Fibroblast of skin of scalp (primary cell): ENCODE measurements at places on chromosomes 4 and X.

DNA sequence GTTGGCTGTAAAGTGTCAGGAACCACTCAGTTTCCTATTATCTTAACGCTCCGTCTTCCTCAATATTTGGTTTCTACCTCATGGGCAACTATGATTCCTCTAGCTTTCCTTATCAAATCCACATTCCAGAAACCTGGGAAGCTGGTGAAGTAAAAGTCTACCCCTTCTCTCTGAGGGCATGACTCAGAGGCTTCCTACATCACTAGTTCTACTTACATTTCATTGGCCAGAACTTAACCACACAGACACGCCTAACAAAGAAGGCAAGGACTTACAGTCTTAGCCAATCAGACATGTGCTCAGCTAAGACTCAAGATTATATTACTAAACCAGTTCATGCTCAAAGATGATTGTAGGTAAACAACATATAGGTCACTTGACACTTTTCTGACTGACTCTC is 30.4 kb downstream of the COX7B2 start:
- no peak for DNase-seq

DNA sequence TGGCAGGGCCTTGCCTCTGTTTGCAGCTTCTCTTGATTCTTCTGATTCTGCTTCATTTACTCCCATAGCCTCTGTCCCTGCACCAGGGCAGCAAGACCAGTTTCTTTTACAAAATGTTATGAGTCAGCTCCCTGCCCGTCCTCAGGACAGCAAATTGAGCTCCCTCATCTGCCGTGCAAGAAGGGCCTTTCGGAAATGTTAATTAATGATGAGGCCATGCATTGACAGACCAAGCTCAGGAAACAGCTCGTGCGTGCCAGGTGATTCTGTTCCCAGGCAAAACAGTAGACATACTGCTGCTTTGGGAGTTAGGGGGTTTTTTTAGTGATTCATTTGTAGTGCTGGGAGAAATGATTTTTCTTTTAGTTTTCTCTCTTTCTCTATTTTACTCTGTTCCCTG is 231.7 kb downstream of the FBXW7 start:
- no peak for DNase-seq

GRCh38 chrX:145549496-145549895 is 268.1 kb upstream of the SLITRK2 start:
- DNase-seq: no peak

DNA sequence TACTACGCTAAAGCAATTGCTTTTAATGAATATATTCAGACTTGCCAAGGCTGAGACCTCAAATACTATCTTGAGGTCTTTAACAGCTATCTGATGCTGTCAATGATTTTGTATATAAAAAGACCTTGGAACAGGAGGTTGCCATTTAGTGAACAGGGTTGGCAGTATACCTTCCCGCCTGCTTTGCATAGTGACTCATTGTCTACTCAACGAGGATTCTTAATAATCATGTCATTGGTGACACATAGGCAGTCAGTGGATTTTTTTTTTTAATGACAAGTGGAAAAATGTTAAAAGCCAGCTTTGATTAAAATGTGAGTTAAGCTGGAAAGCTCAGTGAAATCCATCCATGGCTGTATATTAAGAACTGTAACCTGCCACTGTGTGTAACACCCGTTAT is 164.0 kb downstream of the ASMT start:
- DNase-seq: no peak

DNA sequence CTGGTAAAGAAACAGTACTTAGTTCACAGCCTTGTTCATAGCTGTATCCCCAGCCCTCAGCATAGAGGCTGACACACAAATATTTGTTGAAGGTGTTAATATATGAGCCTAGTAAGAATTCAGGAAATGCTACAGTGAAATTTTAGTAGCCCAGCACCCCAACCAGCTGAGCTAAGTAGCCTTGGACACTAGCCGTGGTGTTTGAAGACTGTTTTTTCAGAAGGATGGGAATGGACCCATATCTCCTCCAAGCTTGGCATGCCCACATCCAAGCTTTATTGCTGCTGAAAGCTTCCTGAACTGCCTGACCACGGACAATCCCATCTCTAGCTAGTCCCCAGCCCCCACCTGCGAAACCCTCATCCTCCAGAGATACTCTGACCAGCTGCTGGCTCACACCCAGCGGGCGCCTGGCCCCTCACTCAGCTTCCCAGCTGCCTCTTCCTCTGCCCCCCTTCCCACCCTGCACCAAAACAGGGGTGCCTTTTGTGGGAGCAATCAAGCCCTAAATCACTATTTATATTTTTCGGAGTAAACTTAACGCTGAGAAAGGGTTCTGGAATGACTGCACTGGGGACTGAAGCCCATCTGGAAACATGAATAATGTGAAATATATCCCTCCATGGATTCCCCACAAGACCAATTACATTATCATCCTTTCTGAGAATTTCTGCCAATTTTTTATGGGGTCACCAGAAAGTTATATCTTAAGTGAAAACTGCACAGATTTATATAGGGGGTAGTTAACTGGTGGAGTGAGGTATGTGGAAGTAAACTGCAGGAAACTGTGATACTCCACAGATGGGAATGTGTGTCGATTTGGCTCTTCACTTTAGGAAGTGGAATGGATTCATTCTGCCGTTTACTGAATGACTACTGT is 41.1 kb upstream of the CBR4 start:
- DNase-seq: no peak

- no peak for DNase-seq
These were observed 1441.5 kb upstream of the IGFBP7 start for GRCh38 chr4:58551676-58552075.

- DNase-seq: no peak
These were observed 164.3 kb upstream of the MAMLD1 start for GRCh38 chrX:150198776-150199175.

- no peak for DNase-seq
These were observed 634 bp downstream of the LRAT start for GRCh38 chr4:154744341-154744926.

DNA sequence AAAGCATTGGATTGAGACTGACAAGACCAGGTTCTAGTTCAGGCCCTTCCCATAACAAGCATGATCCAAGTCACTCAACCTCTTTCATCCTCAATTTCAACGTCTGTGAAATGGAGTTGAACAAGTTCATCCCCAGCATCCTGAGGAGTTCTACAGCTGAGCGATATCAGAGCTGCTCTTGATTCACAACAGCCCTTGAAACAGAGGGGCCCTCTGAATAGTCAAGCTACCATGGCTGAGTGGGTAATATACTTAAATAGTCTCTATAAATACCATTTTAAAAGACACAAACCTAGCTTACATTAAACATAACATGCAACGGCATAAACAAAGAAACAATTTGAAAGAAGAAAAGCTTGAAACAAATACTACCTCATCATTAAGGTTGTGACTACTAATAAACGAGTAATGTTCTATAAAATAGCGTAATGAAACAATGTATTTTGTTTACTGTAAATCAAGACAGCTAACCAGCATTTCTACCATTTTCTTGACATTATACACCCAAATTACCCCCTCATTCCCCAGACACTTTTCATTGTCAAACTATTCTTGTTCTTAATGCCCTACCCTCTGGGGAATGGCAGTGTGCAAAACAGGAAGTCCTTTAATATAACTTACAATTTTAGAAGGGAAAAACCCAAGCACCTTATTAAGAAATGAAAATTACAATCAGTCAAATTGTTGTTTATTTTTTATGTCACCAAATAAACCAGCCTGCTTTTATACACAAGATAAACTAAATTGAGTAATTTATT is 202.3 kb downstream of the PARM1 start:
- DNase-seq: no peak

DNA sequence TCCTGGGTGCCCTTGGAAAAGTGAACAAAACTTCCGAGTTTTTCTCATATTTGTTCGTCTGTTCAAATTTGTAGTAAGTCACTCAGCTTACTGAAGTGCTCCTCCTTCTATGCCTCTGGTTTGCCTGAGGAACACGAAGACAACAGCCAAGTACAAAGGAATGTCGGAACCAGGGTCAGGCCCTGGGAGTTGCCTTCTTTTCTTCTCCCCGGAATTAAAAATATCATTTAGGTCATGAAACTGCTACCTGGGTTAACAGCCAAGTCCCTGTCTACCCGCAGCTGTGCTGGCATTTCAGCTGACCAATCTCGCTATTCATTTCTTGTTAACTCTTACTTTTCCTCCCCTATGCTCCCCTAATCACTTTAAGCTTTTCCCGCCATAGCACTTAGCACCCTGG is 137.6 kb upstream of the TEX13D start:
- DNase-seq: no peak

DNA sequence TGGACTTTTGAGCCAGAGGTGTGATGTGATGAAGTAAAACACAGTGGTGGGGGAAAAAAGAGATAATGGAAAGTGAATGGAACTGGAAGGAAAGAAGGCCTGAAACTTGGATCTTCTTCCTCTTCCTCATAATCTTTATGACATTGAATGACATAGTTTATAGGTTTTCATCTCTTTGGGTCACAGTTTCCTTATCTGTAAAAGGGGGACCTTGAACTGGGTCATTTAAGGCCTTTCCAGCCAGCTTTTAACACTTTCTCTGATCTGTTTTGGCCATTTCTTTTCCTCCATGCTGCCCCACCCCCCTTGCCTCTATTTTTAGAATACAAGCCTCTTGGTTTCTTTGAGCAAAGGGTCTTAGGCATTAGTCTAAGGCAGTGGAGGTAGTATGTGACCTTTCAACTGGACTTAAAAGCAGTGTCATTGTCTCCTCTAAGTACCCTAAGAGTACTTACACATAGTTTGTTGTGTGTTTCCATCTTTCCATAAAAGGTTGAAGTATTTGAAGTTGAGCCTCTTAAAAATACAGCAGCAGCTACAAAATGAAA is 7.8 kb downstream of the CPEB2 start:
- DNase-seq: no peak

- DNase-seq: no peak
These were observed 139.3 kb downstream of the TLL1 start for GRCh38 chr4:166012129-166013030.

- peak; percentile 39 for DNase-seq
These were observed 72.3 kb downstream of the SLIT2 start for GRCh38 chr4:20323991-20324390.

DNA sequence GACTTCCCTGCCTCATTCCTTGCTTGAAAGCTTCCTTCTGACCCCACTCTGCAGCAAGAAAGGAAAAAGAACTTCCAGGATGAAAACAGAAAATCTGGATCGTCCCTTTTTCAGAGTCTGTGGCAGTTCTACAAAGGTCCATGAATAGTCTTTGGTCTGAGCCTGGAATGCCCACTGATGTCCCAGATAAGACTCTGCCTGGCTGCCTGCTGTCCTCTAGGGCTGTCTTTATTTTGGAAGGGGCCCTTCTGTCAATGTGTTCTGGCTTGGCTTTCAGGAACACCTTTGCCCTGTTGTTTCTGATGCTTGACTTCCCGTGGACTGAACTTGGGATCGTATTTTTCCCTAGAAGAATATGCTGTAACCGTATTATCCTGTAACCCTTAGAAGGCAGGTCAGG is 114.7 kb upstream of the LNX1 start:
- no peak for DNase-seq

- peak; percentile 64 for DNase-seq
These were observed 45.6 kb downstream of the FHL1 start for GRCh38 chrX:136192839-136193414.

DNA sequence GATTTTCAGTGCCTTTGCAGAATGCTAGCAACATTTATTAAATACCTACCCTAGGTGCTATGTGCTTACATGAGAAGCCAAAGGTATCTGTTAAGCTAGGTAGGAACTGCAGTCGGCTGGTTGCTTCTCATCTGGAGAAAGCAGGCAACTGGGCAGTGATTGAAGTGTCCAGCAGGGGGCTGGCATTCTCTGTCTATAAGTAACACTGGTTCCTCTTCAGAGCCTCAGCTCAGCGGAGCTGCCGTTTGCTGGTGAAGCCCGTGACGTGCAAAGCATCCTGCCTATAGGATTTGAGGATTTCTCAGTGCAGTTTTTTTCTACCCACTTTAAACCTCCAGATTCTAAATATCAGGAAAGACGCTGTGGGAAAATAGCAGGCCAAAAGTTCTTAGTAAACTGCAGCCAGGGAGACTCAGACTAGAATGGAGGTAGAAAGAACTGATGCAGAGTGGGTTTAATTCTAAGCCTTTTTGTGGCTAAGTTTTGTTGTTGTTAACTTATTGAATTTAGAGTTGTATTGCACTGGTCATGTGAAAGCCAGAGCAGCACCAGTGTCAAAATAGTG is at the start of gene GRPR:
GRPR (plus strand) TSS at position 344 of the 565 bp plus-strand sequence. CDS start 389 bp downstream, outside the sequence.
- peak; percentile 90 for DNase-seq

- DNase-seq: no peak
These were observed 370.3 kb upstream of the PPP1R2C start for GRCh38 chrX:43148305-43148704.

GRCh38 chr4:119550857-119551532 is 77.6 kb downstream of the PDE5A start:
- peak; percentile 11 for DNase-seq

- DNase-seq: no peak
These were observed 6.3 kb downstream of the SLC49A3 start for GRCh38 chr4:682490-683172.

GRCh38 chrX:41377624-41378023 is 43.7 kb downstream of the DDX3X start:
- no peak for DNase-seq

DNA sequence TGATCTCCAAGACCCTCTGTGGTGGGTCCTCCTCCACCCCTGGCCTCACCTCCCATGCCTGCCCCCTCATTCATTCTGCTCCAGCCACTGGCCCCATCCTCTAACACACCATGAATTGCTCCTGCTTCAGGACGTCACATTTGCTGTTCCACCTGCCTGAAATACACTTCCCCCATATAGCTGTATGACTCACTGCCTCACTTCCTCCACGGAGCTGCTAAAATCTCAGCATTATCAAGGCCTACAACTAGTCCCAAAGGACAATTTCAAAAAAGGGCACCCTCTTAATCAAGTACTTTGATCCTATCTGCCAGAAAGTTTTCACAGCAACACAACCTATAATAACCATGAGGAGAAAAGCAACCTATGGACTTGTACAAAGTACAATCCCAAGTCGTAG is 43.6 kb upstream of the PHOX2B start:
- DNase-seq: no peak
